Epithelial cell of esophagus (primary cell): ENCODE measurements at places on chromosomes 16 and 17.

GRCh38 chr17:17429222-17429621 is 47.6 kb upstream of the MED9 start:
- DNase-seq = no peak

DNA sequence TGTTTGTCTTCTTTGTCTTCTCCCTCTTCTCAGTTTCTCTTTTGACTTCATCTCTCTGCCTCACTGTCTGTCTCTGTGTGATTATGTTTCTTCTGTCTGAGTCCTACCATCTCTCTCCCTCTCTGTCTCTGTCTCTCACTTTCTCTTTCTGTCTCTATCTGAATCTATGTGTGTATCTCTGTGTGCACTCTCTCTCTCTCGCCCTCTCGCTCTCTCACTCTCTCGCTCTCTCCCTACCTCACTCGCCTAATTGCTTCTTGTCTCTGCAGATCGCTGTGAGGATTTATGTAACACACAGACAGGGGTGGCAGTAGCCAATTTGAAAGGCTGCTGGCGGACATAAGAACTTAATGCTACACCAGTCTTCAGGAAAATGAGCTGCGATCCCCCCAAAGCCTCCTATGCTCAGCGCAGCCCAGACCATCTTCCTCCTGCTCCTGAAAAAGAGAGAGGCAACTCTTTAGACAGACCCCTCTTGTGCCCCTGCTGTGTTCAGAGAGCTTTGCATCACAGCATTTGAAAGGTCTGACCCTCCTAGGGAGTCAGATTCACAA is 140.9 kb downstream of the CCT6B start:
- DNase-seq = no peak

DNA sequence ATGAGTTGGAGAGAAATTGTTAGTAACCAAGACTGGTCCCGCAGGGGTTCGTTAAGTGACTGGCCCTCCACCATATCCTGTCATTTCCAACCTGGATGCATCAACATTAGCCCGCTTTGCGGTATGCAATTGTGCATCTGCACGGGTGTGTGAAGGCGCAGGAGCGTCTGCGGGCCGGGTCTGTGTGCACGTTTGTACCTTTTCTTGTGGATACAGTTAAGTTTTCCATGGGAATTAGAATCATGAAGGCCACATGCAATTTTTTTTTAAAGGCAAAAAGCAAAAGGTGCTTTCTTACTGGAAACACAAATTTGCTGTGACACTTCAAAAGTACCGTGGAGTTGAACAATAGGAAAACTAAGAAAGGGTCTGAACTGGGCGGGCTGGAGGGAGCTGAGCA is 355.4 kb upstream of the ZFHX3 start:
- DNase-seq = no peak

- no peak for DNase-seq
Observed at GRCh38 chr17:2056206-2057174, 1.6 kb downstream of the HIC1 start.

DNA sequence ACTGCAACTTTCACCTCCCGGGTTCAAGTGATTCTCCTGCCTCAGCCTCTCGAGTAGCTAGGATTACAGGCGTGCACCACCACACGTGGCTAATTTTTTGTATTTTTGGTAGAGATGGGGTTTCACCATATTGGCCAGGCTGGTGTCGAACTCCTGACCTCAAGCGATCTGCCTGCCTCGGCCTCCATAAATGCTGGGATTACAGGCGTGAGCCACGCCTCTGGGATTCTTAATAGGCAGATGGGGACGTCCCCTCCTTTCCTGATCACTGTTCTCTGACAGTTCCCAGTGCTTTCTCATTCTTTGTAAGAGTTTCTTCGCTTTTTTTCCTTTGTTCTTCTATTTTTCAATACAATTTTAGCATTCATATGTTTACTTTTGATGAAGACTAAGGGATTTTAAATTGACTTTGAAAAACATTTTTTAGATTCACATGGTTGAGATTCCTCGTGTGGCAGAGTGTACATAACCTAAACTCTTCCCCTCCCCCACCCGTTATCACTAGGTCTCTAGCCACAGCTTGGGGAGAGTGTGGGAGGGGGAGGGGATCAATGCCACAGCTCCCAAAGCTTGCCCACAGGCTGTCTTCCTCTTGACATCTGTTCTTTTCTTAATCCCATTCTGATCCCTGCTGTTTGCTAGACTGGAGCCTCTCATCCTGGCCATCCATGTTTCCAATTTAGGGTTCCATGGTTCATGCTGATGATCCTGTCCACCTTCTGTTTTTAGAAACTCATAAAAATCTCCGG is 11.0 kb downstream of the ADORA2B start:
- DNase-seq = no peak
